DMS79 treated with DMSO at 0.1 percent for 48 hours (cell line): ENCODE measurements at places on chromosomes 5 and 9.

- DNase-seq, result no peak
Measured at GRCh38 chr5:171669571-171669970, 116.0 kb upstream of the SMIM23 start.

GRCh38 chr5:1652873-1653697 lies 129.3 kb upstream of the LPCAT1 start:
- peak; percentile 6 for DNase-seq

DNA sequence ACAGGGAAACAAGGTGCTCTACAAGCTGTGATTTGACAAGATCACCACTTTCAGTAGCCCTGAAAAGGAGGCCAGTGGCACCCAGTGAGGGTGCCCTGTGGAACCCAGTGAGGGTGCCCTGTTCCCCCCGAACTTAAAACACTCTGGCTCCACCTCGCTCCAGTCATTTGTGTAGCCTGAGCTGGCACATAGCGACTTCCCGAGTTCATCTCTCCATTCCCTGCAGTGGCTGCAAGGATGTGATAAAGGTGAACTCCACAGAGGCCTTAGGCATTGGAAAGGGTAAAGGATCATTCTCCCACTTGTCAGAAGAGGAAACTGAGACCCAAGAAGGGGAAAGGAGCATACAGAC lies 21.9 kb upstream of the ANXA6 start:
- DNase-seq, result no peak

GRCh38 chr5:36723912-36724311 lies 117.5 kb downstream of the SLC1A3 start:
- DNase-seq, result no peak

DNA sequence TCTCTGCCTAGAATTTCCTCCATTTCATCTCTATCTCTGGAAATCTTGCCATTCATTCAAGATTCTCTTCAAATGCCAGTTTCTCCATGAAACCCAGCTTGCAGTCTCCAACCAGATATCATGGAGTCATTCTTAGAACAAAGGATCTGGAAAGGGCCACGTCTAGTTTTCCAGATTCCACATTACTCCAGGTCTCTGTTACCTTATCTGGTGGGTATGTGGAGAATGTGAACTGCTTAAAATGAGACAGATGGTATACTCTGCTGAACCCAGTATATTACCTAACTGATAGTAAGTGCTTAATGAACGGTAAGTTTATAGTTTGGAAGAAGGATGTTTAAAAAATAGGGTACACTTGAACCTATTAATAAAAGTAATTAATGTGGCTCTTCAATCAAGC lies 52.3 kb upstream of the ZSWIM6 start:
- DNase-seq, result no peak

DNA sequence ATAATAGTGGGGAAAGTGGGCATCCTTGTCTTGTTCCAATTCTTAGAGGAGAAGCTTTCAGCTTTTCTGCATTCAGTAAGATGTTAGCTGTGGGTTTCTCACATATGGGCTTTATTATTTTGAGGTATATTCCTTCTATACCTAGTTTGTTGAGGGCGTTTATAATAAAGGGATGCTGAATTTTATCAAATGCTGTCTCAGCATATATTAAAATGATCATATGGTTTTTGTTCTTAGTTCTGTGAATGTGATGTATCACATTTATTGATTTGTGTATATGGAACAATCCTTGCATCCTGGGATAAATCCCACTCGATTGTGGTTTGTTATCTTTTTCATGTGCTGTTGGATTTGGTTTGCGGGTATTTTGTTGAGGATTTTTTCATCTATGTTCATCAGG lies 43.1 kb downstream of the FGD3 start:
- DNase-seq, result no peak

GRCh38 chr9:131668439-131669268 lies 71.2 kb downstream of the RAPGEF1 start:
- peak; percentile 72 for DNase-seq

DNA sequence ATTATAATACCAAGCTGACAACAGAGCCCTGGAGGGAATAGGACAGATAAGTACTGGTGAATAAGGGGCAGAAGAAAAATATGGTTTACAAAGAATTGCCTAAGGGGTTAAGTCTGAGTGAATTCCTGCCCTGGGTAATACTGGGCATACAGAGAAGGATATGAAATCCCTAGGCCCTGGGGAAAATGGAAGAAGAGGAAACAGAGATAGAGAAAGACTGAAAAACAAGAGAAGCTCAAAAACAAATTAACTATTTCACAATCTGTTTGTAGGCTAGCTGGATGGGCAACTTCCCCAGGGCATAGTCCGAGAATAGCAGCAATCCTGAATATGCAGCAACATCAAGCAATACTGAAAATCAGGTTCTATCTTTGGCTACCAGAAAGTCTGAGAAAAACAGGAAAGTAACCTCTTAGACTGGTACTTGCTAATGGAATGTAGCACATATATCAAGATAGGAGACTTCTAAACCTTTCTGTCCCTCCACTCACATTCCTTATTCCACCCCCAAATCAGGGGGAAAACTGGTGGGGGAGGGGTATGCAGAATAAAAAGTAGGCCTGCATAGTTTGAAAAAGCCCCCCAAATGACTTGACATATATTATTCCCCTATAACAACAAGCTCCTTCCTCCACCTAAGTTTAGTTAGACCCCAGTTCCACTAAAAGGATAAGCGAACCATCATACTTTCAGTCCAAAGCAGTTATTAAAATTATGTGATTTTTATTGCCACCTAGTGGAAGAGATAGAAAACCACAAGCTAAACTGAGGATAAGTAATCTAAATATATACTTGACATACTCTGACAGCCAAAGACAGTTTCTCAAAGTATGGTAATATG lies 20.6 kb downstream of the SLC38A9 start:
- peak; percentile 2 for DNase-seq

DNA sequence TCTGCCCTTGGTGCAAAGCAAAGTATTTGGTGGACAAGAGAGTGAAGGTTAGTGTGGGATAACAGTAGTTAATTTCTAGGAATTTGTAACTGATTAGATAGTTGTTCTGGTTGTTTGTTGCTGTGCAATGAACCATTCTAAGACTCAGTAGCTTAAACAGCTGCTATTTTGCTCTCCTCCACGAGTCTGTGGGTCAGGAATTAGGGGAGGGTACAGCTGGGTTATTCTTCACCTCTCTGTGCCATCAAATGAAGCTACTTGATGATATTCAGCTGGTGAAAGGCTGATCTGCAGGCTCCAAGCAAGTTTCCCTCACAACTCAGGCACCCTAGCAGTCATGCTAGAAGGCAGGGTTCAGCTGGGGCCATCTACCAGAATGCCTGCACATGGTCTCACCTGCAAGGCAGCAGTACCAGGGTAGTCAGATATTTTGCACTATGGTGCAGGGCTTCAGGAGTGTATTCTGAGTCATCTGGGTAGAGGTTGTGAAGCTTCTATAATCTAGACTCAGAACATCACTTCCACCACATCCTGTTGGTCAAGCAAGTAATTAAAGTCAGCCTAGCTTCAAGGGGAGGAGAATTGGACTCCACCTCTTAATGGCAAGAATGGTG lies 159.5 kb upstream of the SLC28A3 start:
- no peak for DNase-seq

DNA sequence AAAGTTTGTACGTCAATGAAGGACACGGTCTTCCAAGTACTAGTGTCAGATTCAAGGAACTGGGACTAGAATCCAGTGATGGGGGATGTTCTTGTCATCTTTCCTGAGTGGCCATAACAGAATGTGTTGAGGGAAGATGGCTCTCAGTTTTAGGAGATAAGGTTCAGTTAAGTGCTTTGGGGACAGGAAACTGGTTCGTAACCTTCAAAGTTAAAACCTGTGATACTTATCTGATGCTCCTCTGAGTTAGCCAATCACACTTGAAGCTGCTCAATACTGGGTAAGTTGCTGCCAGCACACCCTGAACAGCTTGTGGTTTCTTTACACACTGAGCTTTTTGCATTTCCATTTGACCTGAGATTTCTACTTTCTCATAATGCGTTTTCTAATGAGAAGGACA lies 64.4 kb downstream of the PIK3R1 start:
- DNase-seq, result no peak

GRCh38 chr5:156109317-156110023 lies 217.5 kb upstream of the SGCD start:
- no peak for DNase-seq

DNA sequence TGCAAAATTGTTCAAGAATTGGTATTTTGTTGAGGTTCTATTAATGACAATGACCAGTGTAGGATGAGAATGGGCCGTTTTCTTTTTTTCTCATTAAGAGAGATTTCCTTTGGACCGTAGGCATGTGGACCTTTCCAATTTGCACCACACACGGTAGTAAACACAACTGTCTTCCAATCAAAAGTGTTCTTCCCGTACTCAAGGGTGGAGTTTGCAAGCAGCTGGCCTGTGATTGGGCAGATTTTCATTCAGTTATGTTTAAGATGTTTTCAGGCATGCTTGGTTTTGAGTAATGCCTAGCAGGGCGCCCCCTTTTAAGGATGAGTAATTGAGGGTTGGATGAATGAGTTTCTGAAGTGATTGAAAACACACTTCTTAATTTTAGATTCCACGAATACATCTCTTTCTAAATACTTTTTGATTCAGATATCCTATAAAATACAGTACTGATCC lies 2.5 kb downstream of the KDM3B start:
- DNase-seq, result no peak

- DNase-seq, result no peak
Measured at GRCh38 chr5:33852319-33852718, 39.5 kb downstream of the ADAMTS12 start.

GRCh38 chr5:53946405-53947100 lies 363.8 kb downstream of the ARL15 start:
- no peak for DNase-seq

DNA sequence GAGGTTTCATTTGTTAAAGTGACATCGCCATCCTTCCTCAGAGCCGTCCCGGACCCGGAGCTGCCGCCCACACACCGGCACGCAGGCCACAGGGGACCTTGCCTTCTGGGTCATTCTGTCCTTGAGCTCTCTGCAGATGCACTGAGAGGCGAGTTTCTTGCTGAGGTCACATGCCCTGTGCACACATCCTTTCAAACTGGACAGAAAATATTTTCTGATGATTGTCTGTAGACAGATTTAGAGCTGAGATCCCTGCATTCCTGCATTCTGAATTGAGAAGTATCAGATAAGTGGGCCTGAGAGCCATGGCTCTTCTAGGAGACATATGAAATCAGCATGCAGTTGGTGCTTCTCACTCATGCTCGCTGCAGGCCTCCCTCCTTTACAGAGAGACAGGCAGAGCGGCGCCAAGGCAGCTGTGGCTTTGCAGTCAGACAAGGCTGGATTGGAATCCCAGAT lies 25.4 kb downstream of the BOD1 start:
- no peak for DNase-seq

GRCh38 chr9:75169623-75170022 lies 81.3 kb downstream of the OSTF1 start:
- DNase-seq, result no peak

GRCh38 chr5:105501315-105501714 lies 1938.7 kb upstream of the NUDT12 start:
- no peak for DNase-seq

- DNase-seq, result no peak
Measured at GRCh38 chr9:8858596-8859161, 1059.1 kb upstream of the DMAC1 start.
